Stimulated activated CD8-positive, alpha-beta memory T cell treated with anti-CD3 and anti-CD28 coated beads, Interleukin-15, amount 100 ng/mL, for 24 hours (primary cell): ENCODE measurements at places on chromosomes 16 and 17.
A peak's percentile ranks its signal among the peaks of the same experiment; 100 is the strongest.

DNA sequence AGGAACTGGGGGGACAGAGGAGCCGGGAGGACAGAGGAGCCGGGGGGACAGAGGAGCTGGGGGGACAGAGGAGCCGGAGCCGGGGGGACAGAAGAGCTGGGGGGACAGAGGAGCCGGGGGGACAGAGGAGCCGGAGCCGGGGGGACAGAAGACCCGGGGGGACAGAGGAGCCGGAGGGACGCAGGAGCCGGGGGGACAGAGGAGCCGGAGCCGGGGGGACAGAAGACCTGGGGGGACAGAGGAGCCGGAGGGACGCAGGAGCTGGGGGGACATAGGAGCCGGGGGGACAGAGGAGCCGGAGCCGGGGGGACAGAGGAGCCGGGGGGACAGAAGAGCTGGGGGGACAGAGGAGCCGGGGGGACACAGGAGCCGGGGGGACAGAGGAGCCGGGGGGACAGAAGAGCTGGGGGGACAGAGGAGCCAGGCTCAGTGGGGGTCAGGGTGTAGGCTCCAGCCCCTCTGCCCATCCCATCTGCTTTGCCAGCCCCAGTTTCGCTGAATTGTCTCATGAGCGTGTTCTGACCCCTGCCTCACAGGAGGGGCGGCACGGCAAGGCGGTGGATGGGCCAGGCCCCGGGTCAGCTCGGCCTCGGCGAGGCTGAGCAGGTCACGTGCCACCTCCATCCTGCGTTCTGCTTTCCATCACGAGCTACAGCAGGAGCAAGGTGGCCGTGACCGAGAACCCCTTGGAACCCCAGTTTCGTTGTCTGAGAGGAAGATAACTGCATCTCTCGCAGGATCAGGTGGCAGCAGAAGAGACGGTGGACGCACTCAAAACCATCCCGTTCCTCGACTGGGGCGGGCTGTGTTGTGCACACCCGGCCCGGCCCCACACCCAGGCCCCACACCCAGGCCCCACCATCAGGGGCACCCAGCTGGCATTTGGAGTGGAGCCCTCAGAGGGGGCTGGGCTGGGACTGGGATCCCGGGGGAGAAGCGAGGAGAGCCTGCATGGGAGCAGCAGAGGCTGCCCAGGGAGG is 26.1 kb upstream of the CBFA2T3 start:
- no peak for DNase-seq

DNA sequence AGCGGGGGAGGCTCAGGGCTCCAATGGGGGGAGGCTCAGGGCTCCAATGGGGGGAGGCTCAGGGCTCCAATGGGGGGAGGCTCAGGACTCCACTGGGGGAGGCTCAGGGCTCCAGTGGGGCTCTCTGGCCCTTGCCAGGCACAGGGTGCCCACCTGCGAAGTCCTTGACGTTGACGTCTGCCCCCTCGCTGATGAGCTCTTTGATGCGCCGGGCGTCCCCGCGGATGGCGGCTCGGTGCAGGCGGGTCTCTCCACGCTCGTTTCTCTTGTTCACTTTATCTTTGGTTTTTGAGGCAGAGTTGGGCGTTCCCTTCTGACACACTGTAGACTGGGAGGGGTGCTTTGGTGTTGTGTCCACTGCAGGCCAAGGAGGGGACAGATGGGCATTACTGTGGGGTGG is 73.0 kb downstream of the ZNF778 start:
- no peak for DNase-seq

DNA sequence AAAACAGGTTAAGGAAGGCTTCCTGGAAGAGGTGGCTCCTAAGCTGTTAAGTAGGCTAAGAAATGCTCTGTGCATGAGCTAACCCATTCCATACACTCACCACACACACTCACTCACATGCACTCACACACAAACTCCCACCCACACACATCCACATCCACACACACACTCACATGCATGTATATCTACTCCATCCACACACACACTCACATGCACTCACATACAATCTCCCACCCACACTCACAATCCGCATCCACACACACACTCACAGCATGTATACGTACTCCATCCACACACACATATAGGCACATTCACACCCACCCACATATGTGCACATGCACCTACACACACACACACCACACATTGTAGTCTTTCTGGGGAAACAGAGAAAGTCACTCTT is 89.3 kb upstream of the HNF1B start:
- no peak for DNase-seq

DNA sequence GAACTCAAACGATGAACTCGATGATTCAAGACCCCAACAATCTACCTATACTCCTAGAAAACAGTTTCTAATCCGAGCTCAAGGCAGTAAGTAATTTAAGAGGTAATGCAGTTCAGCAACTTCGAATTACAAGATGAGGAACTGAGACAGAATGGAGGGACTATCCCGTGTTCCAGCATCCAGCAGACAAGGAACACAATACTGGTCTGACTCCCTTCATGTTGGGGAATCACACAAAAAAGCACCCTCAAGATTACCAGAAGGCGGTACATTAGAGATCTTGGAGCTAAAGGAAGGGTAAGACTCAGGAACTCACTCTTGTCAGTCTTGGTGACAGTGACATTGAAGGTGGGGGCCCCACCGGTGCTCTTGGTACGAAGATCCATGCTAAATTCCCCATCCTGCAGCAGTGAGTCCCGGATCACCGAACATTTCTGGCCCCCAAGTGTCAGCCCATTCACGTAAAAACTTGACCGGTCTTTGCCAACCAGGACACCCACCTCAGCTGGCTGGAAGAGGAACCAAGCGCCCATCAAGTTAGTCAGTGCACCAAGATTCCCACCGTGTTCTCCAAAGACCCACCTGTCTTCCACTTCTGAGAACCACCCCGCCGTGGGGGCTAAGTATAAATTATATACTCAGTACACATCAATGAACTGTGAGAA is 1.9 kb downstream of the PFN1 start:
- DNase-seq, result no peak

DNA sequence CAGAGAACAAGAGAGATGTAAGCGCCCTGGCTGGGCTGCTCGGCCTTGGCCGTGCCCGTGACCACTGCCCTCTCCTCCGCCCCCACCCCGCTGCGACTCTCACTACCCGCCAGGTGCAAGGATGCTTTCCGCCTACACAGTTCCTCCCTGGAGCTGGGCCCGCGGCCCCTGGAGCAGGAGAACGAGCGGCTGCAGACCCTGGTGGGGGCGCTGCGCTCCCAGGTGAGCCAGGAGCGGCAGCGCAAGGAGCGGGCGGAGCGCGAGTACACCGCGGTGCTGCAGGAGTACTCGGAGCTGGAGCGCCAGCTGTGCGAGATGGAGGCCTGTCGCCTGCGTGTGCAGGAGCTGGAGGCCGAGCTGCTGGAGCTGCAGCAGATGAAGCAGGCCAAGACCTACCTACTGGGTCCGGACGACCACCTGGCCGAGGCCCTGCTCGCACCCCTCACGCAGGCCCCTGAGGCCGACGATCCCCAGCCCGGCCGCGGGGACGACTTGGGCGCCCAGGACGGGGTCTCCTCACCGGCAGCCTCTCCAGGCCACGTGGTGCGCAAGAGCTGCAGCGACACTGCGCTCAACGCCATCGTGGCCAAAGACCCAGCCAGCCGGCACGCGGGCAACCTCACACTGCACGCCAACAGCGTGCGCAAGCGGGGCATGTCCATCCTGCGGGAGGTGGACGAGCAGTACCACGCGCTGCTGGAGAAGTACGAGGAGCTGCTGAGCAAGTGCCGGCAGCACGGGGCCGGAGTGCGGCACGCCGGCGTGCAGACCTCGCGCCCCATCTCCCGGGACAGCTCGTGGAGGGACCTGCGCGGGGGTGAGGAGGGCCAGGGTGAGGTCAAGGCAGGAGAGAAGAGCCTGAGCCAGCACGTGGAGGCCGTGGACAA is 9.2 kb upstream of the MRPL58 start:
- no peak for DNase-seq

- DNase-seq, result no peak
These were observed 52.4 kb upstream of the NFAT5 start for GRCh38 chr16:69513180-69513966.

GRCh38 chr17:71966459-71967313 is 154.1 kb upstream of the SOX9 start:
- no peak for DNase-seq

GRCh38 chr17:1147664-1148063 is 32.1 kb downstream of the ABR start:
- no peak for DNase-seq

GRCh38 chr16:80804056-80804525 is 307 bp downstream of the CDYL2 start:
- DNase-seq, result peak; percentile 29

- peak; percentile 47 for DNase-seq
These were observed at the start of gene CDK5R1 for GRCh38 chr17:32486701-32487472. Gene CDK5R1, plus strand, starts transcription at chr17:32486993. Its CDS starts 628 bp downstream, at chr17:32487621.

DNA sequence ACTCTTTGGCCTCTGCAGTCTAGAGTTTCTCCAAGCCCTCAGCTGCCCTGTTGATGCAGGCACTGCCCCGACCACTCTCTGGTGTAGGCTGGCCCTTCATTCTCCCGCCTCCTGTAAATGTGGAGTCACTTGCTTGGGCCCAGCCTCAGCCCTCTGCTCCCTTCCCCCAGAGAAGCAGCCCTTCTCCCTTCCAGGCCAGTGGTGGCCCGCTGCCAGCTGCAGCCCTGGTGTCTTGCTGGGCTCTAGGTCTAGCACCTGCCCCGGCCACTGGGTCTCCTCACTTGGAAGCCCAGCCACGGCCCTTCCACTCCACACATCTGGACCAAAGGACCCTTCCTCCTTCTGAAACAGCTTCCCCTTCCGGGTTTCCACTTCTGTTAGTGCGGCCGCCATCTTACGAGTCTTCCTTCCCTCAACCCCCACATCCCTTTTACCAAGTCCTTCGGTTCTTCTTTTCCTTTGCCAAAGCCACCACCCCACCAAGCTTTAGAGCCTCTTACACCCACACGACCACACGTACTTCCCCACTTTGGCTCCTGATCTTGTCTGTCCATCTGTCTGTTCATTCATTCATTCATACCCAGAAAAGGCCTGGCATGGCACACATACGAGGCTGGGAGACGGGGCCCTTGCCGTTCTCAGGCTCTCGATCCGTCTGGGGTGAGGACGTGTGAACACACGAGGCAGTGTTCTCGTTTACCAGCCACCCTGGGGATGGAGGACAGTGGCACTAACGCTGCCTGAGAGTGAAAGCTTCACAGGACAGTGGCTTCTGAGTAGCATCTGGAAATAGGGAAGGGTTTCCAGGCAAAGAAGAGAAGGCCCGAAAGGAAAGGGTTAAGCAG is 68.0 kb downstream of the ABR start:
- no peak for DNase-seq

- DNase-seq, result no peak
These were observed 20.9 kb downstream of the GPR179 start for GRCh38 chr17:38322897-38323296.

GRCh38 chr16:27426423-27427408 is 24.7 kb downstream of the IL21R start:
- DNase-seq, result no peak

GRCh38 chr17:69967910-69968411 is 107.1 kb upstream of the KCNJ16 start:
- no peak for DNase-seq

DNA sequence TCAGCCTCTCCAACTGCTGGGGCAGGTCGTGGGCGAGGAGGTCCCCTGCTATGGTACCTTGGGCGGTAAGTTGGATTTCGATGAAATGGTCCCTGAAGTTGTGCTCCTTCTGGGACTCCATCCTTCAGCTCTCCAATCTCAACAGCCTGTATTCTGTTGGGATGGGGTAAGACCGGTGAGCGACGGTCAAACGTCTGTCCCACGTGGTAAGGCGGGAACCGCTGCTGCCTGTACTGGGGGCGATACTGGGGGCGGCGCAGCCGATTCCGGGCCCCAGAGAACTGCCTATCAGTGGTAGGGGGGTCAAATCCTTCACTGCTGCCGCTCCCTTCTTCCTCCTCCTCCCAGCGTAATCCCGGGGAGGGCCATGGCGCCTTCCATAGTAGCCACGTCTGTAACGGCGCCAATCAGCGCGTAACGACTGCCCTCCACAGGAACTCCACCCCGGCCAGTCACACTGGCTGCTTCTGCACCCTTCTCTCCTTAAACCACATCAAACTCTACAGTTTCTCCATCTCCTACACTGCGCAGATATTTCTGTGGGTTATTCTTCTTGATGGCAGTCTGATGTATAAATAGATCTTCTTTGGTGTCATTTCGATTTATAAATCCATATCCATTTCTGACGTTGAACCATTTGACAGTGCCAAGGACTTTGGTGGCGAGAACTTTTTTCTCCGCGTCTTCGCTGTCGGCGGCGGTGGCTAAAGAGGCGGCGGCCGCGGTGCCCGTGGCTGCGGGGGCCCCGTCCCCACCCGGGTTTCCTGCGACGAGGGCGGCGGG is 41.1 kb downstream of the AHSP start:
- no peak for DNase-seq

DNA sequence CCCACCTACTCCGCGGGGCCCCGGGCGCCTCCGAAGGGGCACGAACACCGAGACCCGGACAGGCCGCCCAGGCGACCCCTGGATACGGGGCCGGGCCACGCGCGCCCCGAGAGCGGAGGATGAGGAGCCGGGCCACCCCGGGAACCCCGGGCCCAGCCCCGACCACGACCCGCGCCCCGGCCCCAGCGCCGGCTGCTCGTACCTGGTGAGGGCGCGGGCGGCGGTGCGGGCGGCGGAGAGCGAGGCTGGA is 192 bp downstream of the FASN start:
- no peak for DNase-seq

- no peak for DNase-seq
These were observed 235.2 kb upstream of the TNRC6C start for GRCh38 chr17:77723071-77723908.

GRCh38 chr17:43530288-43531081 is 15.7 kb downstream of the ETV4 start:
- DNase-seq, result no peak

DNA sequence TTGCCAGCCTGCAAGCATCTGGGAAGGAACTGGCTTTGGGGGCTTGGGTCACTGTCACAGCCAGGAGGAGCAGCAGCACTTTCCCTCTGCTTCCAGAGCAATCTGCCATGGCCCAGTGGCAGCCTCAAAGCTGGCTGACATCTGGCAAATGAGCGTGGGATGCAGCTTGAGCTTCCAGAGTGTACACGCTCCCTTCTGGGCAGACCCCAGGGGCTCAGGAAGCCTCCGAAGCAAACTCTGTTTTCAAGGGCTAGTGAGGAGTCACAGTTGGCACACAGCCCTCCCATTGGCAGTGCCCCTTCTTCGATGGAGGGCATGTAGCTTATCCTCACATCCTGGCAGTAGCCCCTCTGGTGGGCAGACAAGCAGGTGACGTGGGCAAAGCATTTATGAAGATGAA is 249.6 kb downstream of the ENGASE start:
- DNase-seq, result no peak

GRCh38 chr17:19876529-19877161 is 8.9 kb upstream of the ULK2 start:
- no peak for DNase-seq
